Right lobe of liver (tissue), 6 donors: ENCODE measurements at places on chromosomes 2 and 18. TPM values are rescaled to one million over a fixed set of nuclear protein-coding genes. Genes with fewer than 3 reads are reported as not detected.

The EML6 gene
- 1.2 TPM for total RNA-seq

The COL5A2 gene
- total RNA-seq = 8.9 TPM

The LYPD6 gene
- total RNA-seq = 0.15 TPM

The MYL12A gene
- 291 TPM for total RNA-seq

The TEX44 gene
- not detected for total RNA-seq

The ASPRV1 gene
- 0.86 TPM for total RNA-seq

The MC4R gene
- total RNA-seq = not detected

The ITPRIPL1 gene
- total RNA-seq = 0.74 TPM

The DUSP19 gene
- total RNA-seq = 1.5 TPM

The C2orf66 gene
- total RNA-seq = not detected

The WDR35 gene
- total RNA-seq = 2.6 TPM

The ADD2 gene
- not detected for total RNA-seq

The CD8B2 gene
- not detected for total RNA-seq

The XRCC5 gene
- 131 TPM for total RNA-seq

The HMSD gene
- not detected for total RNA-seq

The MDH1B gene
- not detected for total RNA-seq

The SPIRE1 gene
- 19.1 TPM for total RNA-seq

The SKOR2 gene
- not detected for total RNA-seq

The CRACDL gene
- 0.12 TPM for total RNA-seq

The SCG2 gene
- total RNA-seq = not detected
